ENCODE measurements at places on chromosomes 13 and 19. TPM values are rescaled to one million over a fixed set of nuclear protein-coding genes. Genes with fewer than 3 reads are reported as not detected.
A peak's percentile ranks its signal among the peaks of the same experiment; 100 is the strongest.

The ZSCAN5B gene
- total RNA-seq, result not detected

The ANKRD10 gene
- total RNA-seq, result 61.2 TPM

The GPC5 gene
- 0.35 TPM for total RNA-seq

The ANGPTL8 gene
- not detected for total RNA-seq

The MRPS31 gene
- 6.7 TPM for total RNA-seq

The CEACAM8 gene
- not detected for total RNA-seq

- no peak overlapping the region for H3K27ac ChIP-seq
- no peaks in the 10 kb centered on the region for H3K36me3 ChIP-seq
- H3K27me3 ChIP-seq, result no peaks in the 10 kb centered on the region
These were observed 11.2 kb downstream of the PLIN4 start for GRCh38 chr19:4507150-4507452.

DNA sequence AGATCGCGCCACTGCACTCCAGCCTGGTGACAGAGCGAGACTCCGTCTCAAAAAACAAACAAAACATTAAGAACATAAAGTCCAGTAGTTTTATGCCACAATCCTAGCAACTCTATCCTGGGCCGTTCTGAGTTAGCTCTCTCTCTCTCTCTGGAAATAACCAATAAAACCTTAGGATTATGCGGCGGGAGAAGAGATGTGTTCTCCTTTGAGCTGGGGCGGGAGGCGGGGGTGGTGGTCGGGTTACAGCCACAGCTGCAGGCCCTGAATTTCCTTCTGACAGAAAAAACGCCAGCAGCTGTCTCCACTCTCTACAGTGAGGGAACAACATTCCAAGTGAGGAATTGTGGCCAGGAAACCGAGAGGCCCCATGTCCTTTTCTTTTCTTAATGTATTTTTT, 9.1 kb upstream of the PNMA8A start:
- no peaks in the 10 kb centered on the region for H3K4me1 ChIP-seq
- no peak for DNase-seq
- H3K4me3 ChIP-seq, result no peak overlapping the region
- H3K36me3 ChIP-seq, result no peaks in the 10 kb centered on the region
- H3K27me3 ChIP-seq, result no peaks in the 10 kb centered on the region
- H3K27ac ChIP-seq, result no peak overlapping the region

GRCh38 chr13:80572308-80572922, 231.5 kb upstream of the SPRY2 start:
- no peaks in the 10 kb centered on the region for H3K36me3 ChIP-seq
- H3K4me1 ChIP-seq, result peaks cover 6% of the 10 kb centered on the region
- H3K27ac ChIP-seq, result no peak overlapping the region
- H3K27me3 ChIP-seq, result no peaks in the 10 kb centered on the region

GRCh38 chr19:13770013-13770635, 4.1 kb upstream of the C19orf53 start:
- H3K4me3 ChIP-seq, result no peak overlapping the region
- H3K27ac ChIP-seq, result no peak overlapping the region
- no peak for DNase-seq
- no peaks in the 10 kb centered on the region for H3K4me1 ChIP-seq
- no peaks in the 10 kb centered on the region for H3K36me3 ChIP-seq

DNA sequence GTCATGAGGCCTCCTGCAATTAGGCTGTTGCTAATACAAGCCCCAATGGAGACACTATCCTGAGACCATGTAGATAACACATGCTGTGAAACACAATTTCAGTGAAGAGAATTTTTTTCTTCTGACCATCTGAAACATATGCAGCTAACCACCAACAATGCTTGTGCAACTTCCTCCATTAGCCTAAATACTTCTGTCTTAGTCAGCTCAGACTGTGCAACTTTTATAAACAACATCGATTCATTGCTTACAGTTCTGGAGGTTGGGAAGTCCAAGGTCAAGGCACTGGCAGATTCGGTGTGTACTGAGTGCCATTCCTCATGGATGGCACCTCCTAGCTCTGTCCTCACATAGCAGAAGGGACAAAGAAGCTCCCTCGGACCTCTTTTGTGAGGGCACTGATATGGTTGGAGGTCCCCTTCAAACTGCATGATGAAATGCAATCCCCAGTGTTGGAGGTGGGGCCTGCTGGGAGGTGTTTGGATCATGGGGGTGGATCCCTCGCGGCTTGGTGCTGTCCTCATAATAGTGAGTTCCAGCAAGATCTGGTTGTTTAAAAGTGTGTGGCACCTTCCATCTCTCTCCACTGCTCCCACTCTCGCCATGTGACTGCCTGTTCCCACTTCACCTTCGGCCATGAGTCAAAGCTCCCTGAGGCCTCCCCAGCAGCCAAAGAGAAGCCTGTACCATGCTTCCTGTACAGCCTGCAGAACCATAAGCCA, 27.7 kb downstream of the STK24 start:
- peaks cover 3% of the 10 kb centered on the region for H3K4me1 ChIP-seq
- no peak overlapping the region for H3K4me3 ChIP-seq
- no peak overlapping the region for H3K27ac ChIP-seq
- no peaks in the 10 kb centered on the region for H3K36me3 ChIP-seq
- no peak for DNase-seq

GRCh38 chr13:36313047-36313969, 15.7 kb upstream of the CCDC169 start:
- no peak overlapping the region for H3K4me3 ChIP-seq
- no peak overlapping the region for H3K27ac ChIP-seq
- H3K36me3 ChIP-seq, result no peaks in the 10 kb centered on the region
- H3K27me3 ChIP-seq, result no peaks in the 10 kb centered on the region
- no peak for DNase-seq

DNA sequence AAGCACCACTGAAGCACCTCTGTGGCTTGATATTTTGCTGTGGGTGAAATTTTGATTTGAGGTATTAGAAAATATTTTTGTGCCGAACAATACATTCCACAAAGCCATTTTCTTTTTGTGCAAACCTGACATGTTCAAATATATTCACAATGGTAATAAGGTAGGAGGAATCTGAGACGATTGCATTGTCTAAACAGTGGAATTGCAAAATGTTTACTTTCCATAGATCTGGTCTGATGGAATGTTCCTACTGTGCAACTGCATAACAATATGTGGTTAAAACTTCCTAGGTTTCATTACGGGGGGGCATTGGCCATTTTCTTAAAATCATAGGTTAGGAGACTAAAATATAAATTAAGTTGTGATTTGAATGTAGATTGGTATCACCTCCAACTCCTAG, 42.7 kb upstream of the AKAP11 start:
- no peaks in the 10 kb centered on the region for H3K27me3 ChIP-seq
- no peak overlapping the region for H3K27ac ChIP-seq
- no peaks in the 10 kb centered on the region for H3K36me3 ChIP-seq
- H3K4me1 ChIP-seq, result no peaks in the 10 kb centered on the region
- DNase-seq, result no peak

DNA sequence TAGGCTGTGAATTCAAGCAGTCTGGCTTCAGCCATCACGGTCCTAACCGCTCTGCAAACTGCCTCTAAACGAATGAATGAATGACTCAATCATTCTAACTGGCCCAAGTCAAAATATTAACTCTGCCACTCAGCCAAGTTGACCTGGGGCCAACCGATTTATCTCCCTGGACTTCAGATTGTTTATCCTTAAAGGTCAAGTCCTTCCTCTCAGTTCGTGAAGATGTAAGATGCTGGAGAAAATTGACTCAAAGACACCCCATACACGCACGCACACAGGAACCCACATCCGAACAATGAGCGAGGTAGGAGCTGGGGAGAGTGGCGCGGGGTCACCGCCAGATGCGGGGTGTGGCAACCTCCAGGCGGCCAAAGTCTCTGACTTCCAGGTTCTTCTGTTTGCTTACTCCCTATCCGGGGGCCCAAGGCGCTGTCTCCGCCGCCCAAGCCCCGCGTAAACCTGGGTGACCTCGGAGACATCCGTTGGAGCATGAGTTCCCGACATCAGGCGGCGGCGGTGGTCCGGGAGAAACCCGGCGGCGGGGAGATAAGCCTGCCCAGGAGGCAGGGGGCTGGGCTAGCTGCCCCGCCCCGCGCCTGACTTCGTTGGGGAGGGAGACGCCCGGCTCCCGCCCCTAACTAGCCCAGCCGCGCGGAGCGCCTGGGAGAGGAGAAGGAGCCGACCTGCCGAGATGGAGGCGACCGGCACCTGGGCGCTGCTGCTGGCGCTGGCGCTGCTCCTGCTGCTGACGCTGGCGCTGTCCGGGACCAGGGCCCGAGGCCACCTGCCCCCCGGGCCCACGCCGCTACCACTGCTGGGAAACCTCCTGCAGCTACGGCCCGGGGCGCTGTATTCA, at the start of gene CYP2S1:
Gene CYP2S1 (plus strand): TSS at position 646 of the 856 bp plus-strand sequence. CDS start 46 bp downstream, at position 692.
- no peaks in the 10 kb centered on the region for H3K4me1 ChIP-seq
- H3K27me3 ChIP-seq, result no peaks in the 10 kb centered on the region
- no peak within 1 kb of the TSS for H3K27ac ChIP-seq
- no peak for DNase-seq

- DNase-seq, result peak; percentile 21
- H3K27me3 ChIP-seq, result no peaks in the 10 kb centered on the region
- no peak within 1 kb of the TSS for H3K4me3 ChIP-seq
- no peaks in the 10 kb centered on the region for H3K4me1 ChIP-seq
- no peak within 1 kb of the TSS for H3K27ac ChIP-seq
These were observed at the start of gene LIM2 for GRCh38 chr19:51387924-51388389. Gene LIM2, minus strand, starts transcription at chr19:51387974. Its CDS starts 531 bp downstream, at chr19:51387443.

GRCh38 chr13:110138010-110138699, 168.8 kb downstream of the COL4A1 start:
- H3K4me3 ChIP-seq, result peak overlapping the region; percentile 59
- H3K27ac ChIP-seq, result peak overlapping the region; percentile 75
- H3K4me1 ChIP-seq, result no peaks in the 10 kb centered on the region
- peak; percentile 63 for DNase-seq
- H3K27me3 ChIP-seq, result no peaks in the 10 kb centered on the region

GRCh38 chr19:628168-628567, 5.2 kb downstream of the POLRMT start:
- no peaks in the 10 kb centered on the region for H3K36me3 ChIP-seq
- H3K27ac ChIP-seq, result no peak overlapping the region
- H3K27me3 ChIP-seq, result no peaks in the 10 kb centered on the region
- H3K4me1 ChIP-seq, result no peaks in the 10 kb centered on the region
- DNase-seq, result no peak

- DNase-seq, result no peak
- no peaks in the 10 kb centered on the region for H3K36me3 ChIP-seq
- H3K4me1 ChIP-seq, result peaks cover 3% of the 10 kb centered on the region
- H3K4me3 ChIP-seq, result no peak overlapping the region
- no peaks in the 10 kb centered on the region for H3K27me3 ChIP-seq
These were observed 5.5 kb downstream of the RASA3 start for GRCh38 chr13:114126789-114127472.

DNA sequence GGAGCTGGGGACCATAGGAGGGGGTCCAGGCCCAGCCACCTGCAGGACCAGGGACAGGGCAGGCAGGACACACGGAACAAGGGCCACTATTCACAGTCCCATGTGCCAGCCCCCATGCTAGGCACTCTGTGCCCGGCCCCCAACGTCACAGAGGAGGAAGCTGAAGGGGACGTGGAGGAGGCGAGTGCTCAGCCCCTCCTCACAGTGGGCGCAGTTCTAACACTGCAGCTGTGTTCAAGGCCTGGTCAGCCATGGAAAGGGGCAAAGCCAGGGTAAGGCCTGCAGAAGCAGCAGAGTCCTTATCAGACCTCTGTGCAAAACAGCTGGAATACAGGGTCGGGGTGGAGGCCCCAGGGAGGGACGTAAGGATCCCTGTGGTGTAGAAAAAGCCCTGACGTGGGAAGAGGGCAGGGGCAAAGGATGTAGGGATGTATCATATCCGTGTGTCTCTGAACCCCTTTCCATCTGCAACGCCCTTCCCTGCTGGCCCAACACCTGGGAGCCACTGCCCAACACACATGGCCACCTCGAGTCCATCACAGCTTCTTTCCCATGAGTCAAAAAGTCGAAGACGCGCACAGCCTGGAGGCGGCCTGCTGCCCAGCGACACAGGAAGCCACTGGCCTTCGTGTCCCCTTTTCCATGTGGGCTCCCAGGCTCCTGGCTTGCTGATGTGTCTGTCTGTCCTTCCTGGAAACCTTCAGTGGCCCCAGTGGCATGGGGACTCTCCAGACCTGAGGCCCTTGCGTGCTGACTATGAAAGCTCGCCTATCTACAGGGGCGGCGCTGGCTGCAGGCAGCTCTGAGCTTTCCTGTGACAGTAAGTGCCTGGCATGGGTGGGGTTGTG, 28.0 kb downstream of the SH3GL1 start:
- H3K27ac ChIP-seq, result no peak overlapping the region
- no peak for DNase-seq
- H3K27me3 ChIP-seq, result no peaks in the 10 kb centered on the region
- H3K4me3 ChIP-seq, result no peak overlapping the region

- H3K27ac ChIP-seq, result no peak overlapping the region
- no peak overlapping the region for H3K4me3 ChIP-seq
- H3K36me3 ChIP-seq, result no peaks in the 10 kb centered on the region
- H3K4me1 ChIP-seq, result peaks cover 9% of the 10 kb centered on the region
- no peak for DNase-seq
These were observed 5.9 kb upstream of the FCGBP start for GRCh38 chr19:39940221-39940833.

GRCh38 chr19:54674021-54674617, 11.3 kb downstream of the LILRB4 start:
- H3K27me3 ChIP-seq, result no peaks in the 10 kb centered on the region
- no peaks in the 10 kb centered on the region for H3K36me3 ChIP-seq
- no peaks in the 10 kb centered on the region for H3K4me1 ChIP-seq
- DNase-seq, result no peak
- H3K4me3 ChIP-seq, result no peak overlapping the region
- H3K27ac ChIP-seq, result no peak overlapping the region

DNA sequence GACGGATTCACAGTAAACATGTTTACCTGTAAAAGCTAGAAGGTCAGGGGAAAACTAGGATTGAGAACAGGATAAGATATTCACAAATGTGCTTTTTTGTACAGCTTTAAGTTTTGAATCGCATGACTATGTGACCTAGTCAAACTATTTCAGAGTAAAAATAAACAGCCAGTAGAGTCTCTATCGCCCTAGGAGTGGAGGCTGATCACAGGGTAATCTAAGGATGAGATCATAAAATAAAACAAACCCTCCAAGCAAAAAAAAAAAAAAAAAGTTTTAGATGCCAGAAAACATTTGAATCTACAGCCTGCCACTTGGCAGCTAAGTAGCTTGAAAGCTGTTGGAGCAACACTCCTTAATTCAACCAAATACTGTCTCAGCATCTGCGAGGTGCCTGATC, 26.8 kb downstream of the ZNF350 start:
- H3K36me3 ChIP-seq, result peaks cover 5% of the 10 kb centered on the region
- H3K4me1 ChIP-seq, result no peaks in the 10 kb centered on the region
- no peak for DNase-seq
- no peak overlapping the region for H3K4me3 ChIP-seq
- no peaks in the 10 kb centered on the region for H3K27me3 ChIP-seq
- H3K27ac ChIP-seq, result no peak overlapping the region

DNA sequence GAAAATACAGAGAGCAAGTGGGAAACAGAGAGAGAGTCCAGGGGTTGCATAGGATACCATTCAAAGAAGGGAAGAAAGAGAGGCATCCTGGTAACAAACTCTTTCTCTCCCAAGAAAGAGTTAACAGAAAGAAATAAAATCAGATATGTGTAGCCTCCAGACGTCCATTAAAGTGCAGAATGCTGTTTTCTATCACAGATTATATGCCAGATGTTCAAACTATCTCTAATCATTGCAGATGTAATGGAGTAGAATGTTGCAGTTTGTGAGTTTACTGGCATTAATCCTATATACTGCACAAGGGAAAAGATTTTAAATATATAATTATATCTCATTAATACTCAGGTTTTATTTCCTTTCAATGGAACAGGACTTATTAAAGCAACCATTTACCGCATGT, 369.4 kb downstream of the ZNF536 start:
- no peak overlapping the region for H3K4me3 ChIP-seq
- H3K36me3 ChIP-seq, result no peaks in the 10 kb centered on the region
- H3K27ac ChIP-seq, result no peak overlapping the region
- DNase-seq, result no peak

Measured in pancreas (tissue), 10 donors.